Effector memory CD8-positive, alpha-beta T cell (primary cell): ENCODE measurements at places on chromosomes 13 and 19.

- DNase-seq: no peak
Observed at GRCh38 chr19:35514282-35514809, 897 bp upstream of the DMKN start.

GRCh38 chr19:9406798-9407352 is 28.5 kb downstream of the ZNF266 start:
- DNase-seq: no peak

GRCh38 chr13:87498681-87499080 is 172.5 kb upstream of the SLITRK5 start:
- no peak for DNase-seq

- DNase-seq: no peak
Observed at GRCh38 chr13:44669534-44669933, 93.4 kb upstream of the TSC22D1 start.

GRCh38 chr13:98606296-98606695 is 29.4 kb upstream of the STK24 start:
- DNase-seq: no peak

- no peak for DNase-seq
Observed at GRCh38 chr13:96824140-96824539, 170.1 kb downstream of the OXGR1 start.

- DNase-seq: no peak
Observed at GRCh38 chr13:66821551-66821950, 408.6 kb downstream of the PCDH9 start.

DNA sequence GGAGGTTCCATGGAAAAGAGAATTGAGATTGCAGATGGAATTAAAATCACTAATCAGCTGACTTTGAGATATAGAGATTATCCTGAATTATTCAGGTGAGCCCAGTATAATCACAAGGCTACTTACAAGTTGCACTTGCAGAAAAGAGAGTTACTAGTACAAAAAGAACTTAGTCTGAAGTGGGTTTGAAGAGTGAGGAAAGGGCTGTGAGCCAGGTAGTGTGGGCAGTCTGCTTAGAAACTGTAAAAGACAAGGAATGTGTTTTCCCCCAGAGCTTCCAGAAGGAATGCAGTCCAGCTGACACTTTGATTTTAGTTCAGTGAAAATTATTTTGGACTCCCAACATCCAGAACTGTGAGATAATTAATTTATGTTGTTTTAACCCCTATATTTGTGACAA is 285.4 kb upstream of the GPC6 start:
- no peak for DNase-seq

DNA sequence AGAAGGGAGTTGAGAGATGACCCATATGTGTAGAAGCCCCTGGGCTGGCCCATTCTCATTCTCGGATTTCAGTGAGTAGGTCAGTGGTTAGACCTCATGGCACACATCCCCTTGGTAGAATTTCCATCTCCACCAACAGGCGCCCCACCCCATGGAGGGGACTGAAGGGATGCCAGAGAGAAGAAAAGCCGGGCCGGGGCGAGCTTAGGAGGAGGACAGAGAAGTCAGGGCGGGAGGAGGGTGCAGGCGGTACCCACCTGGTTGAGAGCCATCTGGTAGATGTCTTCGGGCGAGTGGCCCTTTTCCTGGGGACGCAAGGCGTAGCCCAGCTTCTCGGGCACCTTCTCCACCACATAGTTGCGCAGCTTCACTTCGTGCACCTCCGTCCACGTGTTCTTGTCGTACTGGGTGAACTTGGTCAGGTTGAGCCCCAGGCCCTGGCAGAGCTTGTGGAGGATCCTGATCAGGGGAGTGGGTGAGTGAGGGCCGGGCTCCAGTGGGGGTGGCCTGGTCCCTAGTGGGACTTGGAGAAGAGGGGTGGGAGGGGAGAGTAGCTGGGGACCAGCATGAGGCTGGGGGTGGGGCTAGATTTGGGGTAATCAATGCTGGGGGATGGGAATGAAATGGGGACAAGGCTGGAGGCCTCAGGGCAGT is 2.5 kb downstream of the IL4I1 start:
- no peak for DNase-seq

GRCh38 chr19:21912654-21913053 is 76.7 kb upstream of the ZNF43 start:
- no peak for DNase-seq

GRCh38 chr13:97069050-97069815 is 75.0 kb upstream of the OXGR1 start:
- no peak for DNase-seq

DNA sequence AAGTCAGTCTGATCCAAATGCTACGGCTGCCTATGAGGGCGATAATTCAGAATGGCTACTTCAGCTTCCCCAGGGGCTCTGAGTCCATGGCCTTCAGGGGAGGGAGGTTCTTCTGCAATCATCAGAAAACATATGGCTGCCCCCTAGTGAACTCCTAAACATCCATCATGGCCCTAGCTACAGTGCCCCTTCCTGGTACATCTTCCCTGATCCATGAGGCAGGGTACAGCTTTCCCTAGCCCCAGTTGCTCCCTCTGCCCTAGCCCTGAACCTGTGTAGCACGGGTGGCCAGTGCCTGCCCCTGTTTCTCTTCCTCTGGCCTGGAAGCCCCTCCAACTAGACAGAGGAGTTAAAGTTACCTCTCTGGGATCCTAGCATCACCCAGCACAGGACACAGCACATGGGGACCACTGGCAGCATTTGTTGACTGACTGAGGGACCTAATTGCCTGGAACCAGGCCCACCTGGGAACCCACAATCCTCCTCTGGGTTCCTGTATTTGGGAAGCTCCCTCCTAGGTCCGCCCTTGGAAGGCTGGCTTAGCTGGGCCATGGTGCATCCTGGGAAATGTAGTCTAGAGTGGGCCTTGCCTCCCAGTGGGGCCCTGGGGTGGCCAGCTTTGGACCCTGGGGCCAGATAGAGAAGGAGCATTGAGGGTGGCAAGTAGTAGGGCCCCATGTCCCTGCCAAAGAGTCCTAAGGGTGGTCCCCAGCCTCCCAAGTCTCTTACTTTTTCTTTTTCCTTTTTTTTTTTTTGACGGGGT is 17.7 kb upstream of the SEMA6B start:
- DNase-seq: no peak

DNA sequence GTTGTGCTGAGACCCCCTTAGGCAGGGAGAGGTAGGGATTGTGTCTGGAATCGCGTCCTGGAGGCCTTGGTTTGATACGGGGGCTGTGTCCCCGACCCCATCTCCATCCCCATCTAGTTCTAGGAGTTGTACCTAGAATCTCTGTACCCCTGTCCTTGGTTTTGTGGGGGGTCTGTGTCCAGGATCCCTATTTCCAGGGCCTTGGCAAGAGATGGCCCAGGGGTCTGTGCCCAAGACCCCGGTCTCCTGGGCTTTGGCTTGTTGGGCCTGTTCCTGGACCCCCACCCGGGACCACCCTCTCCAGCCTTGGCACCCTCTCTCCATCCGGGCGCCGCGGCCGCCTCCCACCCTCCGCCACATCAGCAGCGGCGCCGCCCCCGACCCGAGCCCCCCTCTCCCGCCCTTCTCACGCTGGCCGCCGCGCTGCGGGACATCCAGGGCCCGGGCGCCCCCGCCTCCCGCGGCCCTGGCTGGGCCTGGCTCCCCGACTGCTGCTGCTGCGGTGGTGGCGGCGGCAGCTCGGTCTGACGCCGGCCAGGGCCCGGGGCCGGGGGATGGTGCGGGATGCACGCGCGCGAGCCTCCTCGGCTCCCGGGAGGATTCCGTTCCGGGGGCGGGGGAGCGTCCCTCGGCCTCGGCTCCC is at the start of gene NUMBL:
NUMBL (minus strand) TSS at position 602 of the 643 bp plus-strand sequence; CDS start at position 434, 168 bp downstream.
- DNase-seq: no peak
